ENCODE measurements at places on chromosomes 2 and 18. TPM values are rescaled to one million over a fixed set of nuclear protein-coding genes. Genes with fewer than 3 reads are reported as not detected.
A peak's percentile ranks its signal among the peaks of the same experiment; 100 is the strongest.

DNA sequence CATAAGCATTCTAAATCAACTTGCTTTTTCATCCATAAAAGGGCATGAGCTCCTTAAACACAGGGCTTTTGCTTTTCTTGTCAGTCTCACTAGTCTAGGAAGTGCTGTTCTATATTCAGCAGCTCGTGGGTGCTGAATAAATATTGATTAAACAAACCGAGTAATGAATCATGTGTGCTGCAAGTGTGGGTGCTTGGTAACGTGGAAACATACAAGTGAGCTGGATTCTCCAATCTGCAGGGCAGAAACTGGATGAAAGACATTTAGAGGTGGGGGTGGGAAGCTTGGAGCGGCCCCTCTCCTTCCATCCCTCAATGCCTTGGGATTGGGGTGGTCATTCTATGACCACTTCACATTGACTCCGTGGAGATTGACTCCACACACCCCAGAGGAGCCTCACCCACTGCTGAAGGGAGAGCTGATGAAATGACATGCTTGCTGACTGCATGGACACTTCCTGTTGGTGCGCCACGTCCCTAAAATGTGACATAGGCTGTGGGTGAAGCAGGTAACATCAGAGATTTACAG is 114.6 kb downstream of the DOCK10 start:
- peak; percentile 78 for DNase-seq

DNA sequence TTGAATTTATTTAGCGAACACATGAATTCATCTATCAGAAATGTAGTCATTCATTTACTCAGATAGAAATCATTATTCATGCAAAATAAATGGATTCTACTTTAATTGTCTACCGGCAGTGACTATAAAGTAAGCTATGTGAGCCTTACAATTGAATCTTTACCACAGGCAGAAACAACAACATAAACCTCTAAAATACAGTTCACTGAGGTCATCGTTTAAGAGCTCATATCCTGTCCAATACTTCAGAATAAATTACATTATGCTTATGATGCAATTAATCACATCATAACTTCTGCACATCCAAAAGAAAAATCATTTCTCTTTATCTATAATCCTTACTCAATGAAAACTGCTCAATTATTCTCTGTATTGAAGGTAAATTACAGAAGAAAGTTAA is 244.7 kb downstream of the HNMT start:
- no peak for DNase-seq

GRCh38 chr2:154229966-154230365 is 358.2 kb downstream of the GALNT13 start:
- no peak for DNase-seq

- DNase-seq: no peak
Observed at GRCh38 chr2:222239945-222240675, 58.7 kb downstream of the PAX3 start.

GRCh38 chr2:98388081-98388480 is 41.8 kb downstream of the CNGA3 start:
- DNase-seq: no peak

Gene UPP2
- not detected for polyA plus RNA-seq

Gene PCARE
- not detected for polyA plus RNA-seq

Gene FEV
- not detected for polyA plus RNA-seq

All from immature natural killer cell (primary cell).